ENCODE measurements at places on chromosomes 7 and 10. TPM values are rescaled to one million over a fixed set of nuclear protein-coding genes. Genes with fewer than 3 reads are reported as not detected.

Gene TDRD1
- not detected for polyA plus RNA-seq

Gene PDK4
- 1.3 TPM for polyA plus RNA-seq

Gene KCP
- 0.29 TPM for polyA plus RNA-seq

Gene CNTNAP2
- 131 TPM for polyA plus RNA-seq

Gene SLC18A3
- not detected for polyA plus RNA-seq

Gene CDK5
- polyA plus RNA-seq = 9.1 TPM

Gene CRYGN
- not detected for polyA plus RNA-seq

Gene TEX36
- polyA plus RNA-seq = not detected

Gene GRM8
- not detected for polyA plus RNA-seq

Gene PCGF5
- 114 TPM for polyA plus RNA-seq

Gene UBTD1
- 0.60 TPM for polyA plus RNA-seq

Gene CFAP43
- not detected for polyA plus RNA-seq

Gene FAM25A
- polyA plus RNA-seq = not detected

Gene CREB5
- 0.40 TPM for polyA plus RNA-seq

Gene NUDT1
- polyA plus RNA-seq = 78.8 TPM

Gene SH2B2
- 15.8 TPM for polyA plus RNA-seq

Gene DENND2A
- not detected for polyA plus RNA-seq

Gene SORCS1
- not detected for polyA plus RNA-seq

Gene ACBD7
- not detected for polyA plus RNA-seq

Gene ADAM22
- 0.29 TPM for polyA plus RNA-seq

Gene ALOX5
- 188 TPM for polyA plus RNA-seq

Gene TACC2
- not detected for polyA plus RNA-seq

Gene KIAA1549
- not detected for polyA plus RNA-seq

Gene NPTX2
- polyA plus RNA-seq = not detected

Gene TRIM74
- polyA plus RNA-seq = not detected

Gene C10orf67
- not detected for polyA plus RNA-seq

Gene CLRN3
- not detected for polyA plus RNA-seq

Gene LRRC61
- polyA plus RNA-seq = 23.9 TPM

Gene MYPN
- not detected for polyA plus RNA-seq

Gene VIPR2
- polyA plus RNA-seq = not detected

Gene NEBL
- polyA plus RNA-seq = not detected

Gene FFAR4
- not detected for polyA plus RNA-seq

Gene SLC25A40
- 0.50 TPM for polyA plus RNA-seq

Gene SPDYE2
- not detected for polyA plus RNA-seq

Gene SPDYE1
- polyA plus RNA-seq = 0.16 TPM

Gene AGR2
- polyA plus RNA-seq = 0.17 TPM

Gene DHX32
- 16.4 TPM for polyA plus RNA-seq

Gene TUBAL3
- not detected for polyA plus RNA-seq

Gene TMEM213
- polyA plus RNA-seq = not detected

Gene RSPH10B2
- not detected for polyA plus RNA-seq

Gene FUOM
- polyA plus RNA-seq = 46.0 TPM

Gene LCOR
- polyA plus RNA-seq = 58.1 TPM

Gene OPALIN
- polyA plus RNA-seq = not detected

Gene NEUROG3
- not detected for polyA plus RNA-seq

Gene HGF
- not detected for polyA plus RNA-seq

Gene HILPDA
- polyA plus RNA-seq = 11.2 TPM

Gene MAT1A
- not detected for polyA plus RNA-seq

Gene ACSM6
- polyA plus RNA-seq = not detected

Gene ERCC6
- polyA plus RNA-seq = 14.6 TPM

Gene GUSB
- polyA plus RNA-seq = 51.9 TPM

Gene CALHM2
- 1.5 TPM for polyA plus RNA-seq

Gene ANKRD61
- 0.85 TPM for polyA plus RNA-seq

Gene ACSL5
- 53.7 TPM for polyA plus RNA-seq

Gene NYAP1
- polyA plus RNA-seq = not detected

Gene PPP1R9A
- polyA plus RNA-seq = 2.2 TPM

Gene PTER
- 14.7 TPM for polyA plus RNA-seq

Measured in naive B cell (primary cell).